ENCODE measurements at places on chromosomes 11 and 22. TPM values are rescaled to one million over a fixed set of nuclear protein-coding genes. Genes with fewer than 3 reads are reported as not detected.
A peak's percentile ranks its signal among the peaks of the same experiment; 100 is the strongest.

GRCh38 chr11:131760091-131761061 lies 390.0 kb downstream of the NTM start:
- no peak for DNase-seq
- H3K27ac ChIP-seq = no peak overlapping the region
- H3K4me3 ChIP-seq = no peak overlapping the region
- H3K4me1 ChIP-seq = no peaks in the 10 kb centered on the region
- no peaks in the 10 kb centered on the region for H3K27me3 ChIP-seq

DNA sequence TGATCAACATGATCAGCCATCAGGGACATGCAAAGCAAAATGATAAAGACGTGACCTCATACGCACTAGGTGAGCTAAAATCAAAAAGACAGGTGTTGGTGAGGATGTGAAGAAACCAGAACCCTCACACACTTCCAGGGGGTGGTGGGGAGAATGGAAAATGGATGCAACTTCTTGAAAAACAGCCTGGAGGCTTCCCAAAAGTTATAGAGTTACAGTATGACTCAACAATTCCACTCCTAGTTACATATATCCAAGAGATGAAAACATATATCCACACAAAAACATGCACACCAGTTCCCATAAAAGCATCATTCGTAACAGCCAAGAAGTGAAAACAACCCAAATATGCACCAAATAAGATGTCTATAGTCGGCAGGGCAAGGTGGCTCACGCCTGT lies 42.1 kb upstream of the APLNR start:
- H3K27ac ChIP-seq = no peak overlapping the region
- no peak for DNase-seq
- H3K4me3 ChIP-seq = no peak overlapping the region
- no peaks in the 10 kb centered on the region for H3K36me3 ChIP-seq

DNA sequence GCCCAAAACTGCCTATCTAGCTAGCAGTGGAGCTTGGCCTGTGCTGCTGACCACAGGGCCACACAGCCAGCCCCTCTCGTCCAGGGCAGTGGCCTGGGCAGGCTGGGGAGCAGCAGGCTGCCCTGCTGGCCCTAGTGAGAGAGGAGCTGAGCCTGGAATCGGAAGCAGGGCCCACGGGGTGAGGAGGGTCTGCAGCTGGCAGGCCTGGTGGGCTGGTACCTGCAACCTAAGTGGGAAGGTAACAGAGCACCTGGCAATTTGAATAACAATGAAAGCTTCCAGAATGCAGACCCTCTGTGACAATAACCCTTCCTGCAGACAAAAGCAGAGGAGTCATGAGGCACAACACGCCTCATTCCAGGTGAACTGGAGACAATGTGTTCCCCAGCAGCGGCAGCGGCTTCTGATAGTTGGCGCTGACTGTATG lies 31.8 kb upstream of the RFPL3 start:
- no peak for DNase-seq
- H3K36me3 ChIP-seq = no peaks in the 10 kb centered on the region
- peaks cover 2% of the 10 kb centered on the region for H3K4me1 ChIP-seq
- no peak overlapping the region for H3K27ac ChIP-seq
- H3K27me3 ChIP-seq = no peaks in the 10 kb centered on the region
- no peak overlapping the region for H3K4me3 ChIP-seq

EPS8L2 gene
- total RNA-seq = 11.9 TPM

DNA sequence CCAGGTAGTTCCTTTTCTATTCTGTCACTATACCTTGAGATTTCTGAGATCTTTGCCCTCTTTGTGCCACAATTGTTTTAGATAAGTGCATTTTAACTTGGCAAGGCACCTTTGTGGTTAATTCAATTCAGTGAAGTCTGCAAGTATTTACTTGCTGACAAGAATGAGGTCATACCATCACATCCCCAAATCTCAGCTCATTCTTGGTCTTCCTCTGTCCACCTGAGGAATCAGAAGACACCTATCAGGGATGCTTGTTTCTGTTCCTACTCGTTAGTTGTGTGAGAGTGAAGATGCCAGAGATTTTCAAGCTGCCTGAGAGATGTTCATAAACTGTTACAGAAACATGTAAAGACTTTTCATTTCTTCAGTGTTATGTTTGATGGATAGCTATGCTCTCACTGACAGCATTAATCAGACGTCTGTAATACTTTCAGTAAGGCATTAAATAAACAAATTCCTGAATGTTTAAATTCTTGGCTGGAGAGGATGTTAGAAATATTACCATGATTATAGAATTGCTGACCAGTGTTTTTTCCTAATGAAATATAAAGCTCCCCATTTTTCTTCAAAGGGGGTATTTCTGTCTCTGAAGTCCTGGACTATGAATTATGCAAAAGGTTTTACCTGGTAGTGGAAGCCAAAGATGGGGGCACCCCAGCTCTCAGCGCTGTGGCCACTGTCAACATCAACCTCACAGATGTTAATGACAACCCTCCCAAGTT lies 135.0 kb upstream of the MTNR1B start:
- no peak for DNase-seq
- H3K4me3 ChIP-seq = no peak overlapping the region
- H3K36me3 ChIP-seq = no peaks in the 10 kb centered on the region
- H3K27me3 ChIP-seq = peaks cover 3% of the 10 kb centered on the region
- no peaks in the 10 kb centered on the region for H3K4me1 ChIP-seq

BTBD18 gene
- total RNA-seq = not detected

DNA sequence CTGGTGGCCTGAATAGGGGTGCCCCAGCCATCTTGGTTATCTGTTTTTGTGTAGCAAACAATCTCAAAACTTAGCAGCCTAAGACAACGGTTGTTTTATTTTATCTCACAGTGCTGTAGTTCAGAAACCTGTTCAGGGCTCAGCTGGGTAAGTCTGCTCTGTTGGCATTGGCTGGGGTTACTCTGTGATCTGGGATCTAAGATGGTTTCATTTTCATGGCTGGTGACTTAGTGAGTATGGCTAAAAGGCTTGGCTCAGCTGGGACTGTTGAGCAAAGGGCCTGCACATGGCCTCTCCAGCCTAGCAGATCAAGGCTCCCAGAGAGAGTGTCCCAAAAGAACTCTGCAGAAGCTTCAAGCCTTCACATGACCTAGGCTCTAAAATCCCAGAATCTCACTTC lies 60.8 kb upstream of the POU2AF1 start:
- no peak overlapping the region for H3K4me3 ChIP-seq
- H3K36me3 ChIP-seq = no peaks in the 10 kb centered on the region
- H3K4me1 ChIP-seq = peaks cover 41% of the 10 kb centered on the region
- H3K27ac ChIP-seq = no peak overlapping the region
- peaks cover 3% of the 10 kb centered on the region for H3K27me3 ChIP-seq
- no peak for DNase-seq

DNA sequence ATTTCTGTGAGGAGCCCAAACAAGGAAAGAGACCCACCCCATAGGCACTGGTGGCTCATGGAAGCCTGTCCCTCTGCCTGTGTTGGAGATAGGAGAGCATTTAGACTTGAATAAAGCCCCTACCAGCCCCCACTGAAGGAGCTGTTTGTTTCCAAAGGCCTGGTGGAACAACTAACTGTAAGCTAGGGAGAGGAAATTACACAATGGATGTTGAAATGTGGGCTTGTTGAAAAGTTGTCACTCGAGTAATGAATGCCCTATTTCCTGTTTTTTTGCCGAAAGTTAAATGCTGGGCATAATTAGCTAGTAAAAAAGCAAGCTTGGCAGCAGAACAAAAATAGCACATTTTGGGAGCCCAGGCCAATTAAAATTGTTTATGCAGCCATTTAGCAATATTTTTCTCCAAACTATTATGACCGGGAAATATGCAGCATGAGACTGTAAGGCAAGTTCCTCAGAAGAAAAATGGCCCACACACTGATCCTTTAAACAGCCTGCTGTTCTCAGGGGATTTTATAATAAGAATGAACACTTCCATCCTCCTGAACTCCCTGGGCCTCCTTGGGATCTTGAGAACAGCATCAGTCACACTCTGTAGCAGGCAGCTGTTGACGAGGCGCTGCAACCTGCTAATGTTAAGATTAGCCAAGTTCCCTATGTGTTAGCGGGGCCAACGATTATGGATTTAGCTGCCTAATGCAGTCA lies 38.6 kb upstream of the LMO2 start:
- no peaks in the 10 kb centered on the region for H3K4me1 ChIP-seq
- H3K4me3 ChIP-seq = no peak overlapping the region
- H3K27ac ChIP-seq = no peak overlapping the region
- H3K27me3 ChIP-seq = peaks cover 6% of the 10 kb centered on the region

GRCh38 chr11:45930951-45931570 lies 8.6 kb downstream of the LARGE2 start:
- no peak for DNase-seq
- no peak overlapping the region for H3K4me3 ChIP-seq
- H3K36me3 ChIP-seq = peaks cover 6% of the 10 kb centered on the region
- peaks cover 29% of the 10 kb centered on the region for H3K4me1 ChIP-seq

OR52I1 gene
- total RNA-seq = not detected

GRCh38 chr11:131833366-131833765 lies 463.0 kb downstream of the NTM start:
- H3K4me3 ChIP-seq = no peak overlapping the region
- H3K27ac ChIP-seq = no peak overlapping the region
- no peak for DNase-seq
- no peaks in the 10 kb centered on the region for H3K36me3 ChIP-seq

ARHGAP32 gene
- 4.8 TPM for total RNA-seq

- peaks cover 1% of the 10 kb centered on the region for H3K36me3 ChIP-seq
- peaks cover 40% of the 10 kb centered on the region for H3K4me1 ChIP-seq
- H3K4me3 ChIP-seq = peak overlapping the region; percentile 81
- no peak for DNase-seq
Measured at GRCh38 chr11:129278586-129279319, 86.6 kb upstream of the ARHGAP32 start.

DNA sequence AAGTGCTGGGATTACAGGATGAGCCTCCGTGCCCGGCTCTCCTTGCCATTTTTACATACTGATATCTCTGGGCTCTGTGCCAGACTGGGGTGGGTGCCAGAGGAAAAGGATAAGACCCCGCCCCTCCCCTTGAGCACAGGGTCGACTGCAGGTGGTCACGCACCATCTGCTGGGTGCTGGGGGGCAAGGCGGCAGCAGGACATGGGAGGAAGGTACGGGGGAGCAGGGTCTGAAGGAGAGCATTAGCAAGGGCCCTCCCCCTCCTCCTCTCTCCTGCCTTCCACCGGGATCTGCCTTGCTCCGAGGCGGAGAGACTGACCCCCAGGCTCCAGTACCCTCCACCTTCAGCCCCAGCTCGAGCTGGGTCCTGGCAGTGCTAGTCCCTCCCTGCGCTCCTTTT lies 9.7 kb upstream of the PGA3 start:
- H3K36me3 ChIP-seq = no peaks in the 10 kb centered on the region
- no peak overlapping the region for H3K4me3 ChIP-seq
- H3K27ac ChIP-seq = no peak overlapping the region

GLYAT gene
- not detected for total RNA-seq

TPST2 gene
- total RNA-seq = 26.3 TPM

DNA sequence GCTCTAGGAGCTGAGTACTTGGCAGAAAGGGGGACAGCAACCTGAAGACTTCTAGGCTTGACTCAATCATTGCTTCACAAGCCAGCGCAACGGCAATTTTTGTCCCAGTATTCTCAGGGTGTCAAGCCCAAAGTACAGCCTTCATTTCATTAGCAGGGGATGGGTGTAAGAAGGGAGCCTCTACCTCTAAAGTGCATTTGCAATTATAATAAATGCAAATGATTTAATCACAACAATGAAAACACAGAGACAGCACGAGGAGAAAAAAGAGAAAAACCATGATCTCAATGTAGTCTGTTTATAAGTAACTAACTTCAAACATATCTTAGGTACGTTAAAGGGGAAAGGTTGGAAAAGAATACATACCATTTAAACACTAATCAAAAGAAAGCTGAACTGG lies 34.7 kb downstream of the ZBTB44 start:
- DNase-seq = no peak
- H3K4me3 ChIP-seq = no peak overlapping the region
- peaks cover 40% of the 10 kb centered on the region for H3K36me3 ChIP-seq
- H3K27ac ChIP-seq = no peak overlapping the region

HTR3A gene
- total RNA-seq = not detected

DNA sequence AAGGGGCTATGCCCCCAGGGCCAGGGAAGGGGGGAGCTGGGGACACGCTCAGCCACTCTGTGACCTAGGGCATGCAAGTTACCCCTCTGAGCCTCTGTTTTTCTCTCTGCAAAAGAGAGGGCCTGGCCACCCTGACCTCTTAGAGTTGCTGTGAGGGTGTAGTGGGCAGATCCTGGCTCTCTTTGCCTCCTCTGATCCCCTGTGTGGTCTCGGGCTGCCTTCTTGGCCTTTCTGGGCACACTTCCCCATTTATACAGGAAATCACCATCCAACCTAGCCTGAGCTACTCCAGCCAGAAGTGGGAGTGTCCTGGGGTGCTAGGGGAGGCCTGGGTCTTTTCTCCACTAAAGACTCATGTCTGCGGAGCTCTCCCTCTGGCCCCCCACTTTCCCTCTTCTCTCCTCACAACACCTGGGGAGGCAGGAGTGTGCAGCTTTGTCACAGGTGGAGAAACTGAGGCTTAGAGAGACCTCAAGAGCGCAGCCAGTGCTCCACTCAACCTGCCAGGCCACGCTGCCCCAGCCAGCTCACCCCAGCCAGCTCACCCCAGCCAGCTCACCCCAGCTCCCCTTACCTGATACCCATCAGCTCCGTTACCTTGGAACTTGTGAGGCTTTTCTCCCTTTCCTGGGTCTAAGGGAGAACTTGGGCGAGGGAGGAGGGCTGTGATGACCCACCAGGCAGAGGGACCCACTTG lies 1.4 kb downstream of the AIFM3 start:
- H3K27ac ChIP-seq = no peak overlapping the region
- no peak overlapping the region for H3K4me3 ChIP-seq
- peaks cover 6% of the 10 kb centered on the region for H3K4me1 ChIP-seq
- H3K36me3 ChIP-seq = no peaks in the 10 kb centered on the region
- H3K27me3 ChIP-seq = peaks cover 19% of the 10 kb centered on the region
- no peak for DNase-seq

RTN3 gene
- total RNA-seq = 65.9 TPM

DNA sequence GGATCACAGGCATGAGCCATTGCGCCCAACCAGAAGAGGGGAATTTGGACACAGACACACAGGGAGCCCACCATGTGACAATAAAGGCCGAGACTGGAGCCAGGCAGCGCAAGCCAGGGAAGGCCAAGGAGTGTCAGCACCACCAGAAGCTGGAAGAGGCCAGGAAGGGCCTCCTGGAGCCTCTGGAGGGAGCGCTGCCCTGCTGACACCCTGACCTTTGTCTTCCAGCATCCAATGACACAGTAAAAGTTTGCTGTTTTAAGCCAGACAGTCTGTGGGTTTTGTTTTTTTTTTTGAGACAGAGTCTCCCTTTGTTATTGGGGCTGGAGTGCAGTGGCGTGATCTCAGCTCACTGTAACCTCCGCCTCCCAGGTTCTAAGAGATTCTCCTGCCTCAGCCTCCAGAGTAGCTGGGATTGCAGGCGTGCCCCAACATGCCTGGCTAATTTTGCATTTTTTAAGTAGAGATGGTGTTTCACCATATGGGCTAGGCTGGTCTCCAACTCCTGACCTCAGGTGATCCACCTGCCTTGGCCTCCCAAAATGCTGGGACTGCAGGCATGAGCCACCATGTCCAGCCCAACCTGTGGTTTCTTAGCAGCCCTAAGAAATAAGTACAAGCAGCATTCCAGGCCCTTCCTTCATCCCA lies 215.8 kb downstream of the CTTN start:
- H3K4me1 ChIP-seq = no peaks in the 10 kb centered on the region
- H3K4me3 ChIP-seq = no peak overlapping the region
- H3K27me3 ChIP-seq = peaks cover 2% of the 10 kb centered on the region
- H3K27ac ChIP-seq = no peak overlapping the region
- no peaks in the 10 kb centered on the region for H3K36me3 ChIP-seq
- DNase-seq = no peak

- no peak for DNase-seq
- peaks cover 43% of the 10 kb centered on the region for H3K4me1 ChIP-seq
- H3K4me3 ChIP-seq = no peak overlapping the region
- no peaks in the 10 kb centered on the region for H3K27me3 ChIP-seq
- peaks cover 62% of the 10 kb centered on the region for H3K36me3 ChIP-seq
Measured at GRCh38 chr11:133936136-133936535, 20.6 kb downstream of the IGSF9B start.

All from activated CD4-positive, alpha-beta T cell treated with anti-CD3 and anti-CD28 coated beads, Interleukin-2, amount 10 ng/mL, durations not matched to agents 7 days and 5 days (primary cell).